ENCODE measurements at places on chromosomes 6 and 20.

DNA sequence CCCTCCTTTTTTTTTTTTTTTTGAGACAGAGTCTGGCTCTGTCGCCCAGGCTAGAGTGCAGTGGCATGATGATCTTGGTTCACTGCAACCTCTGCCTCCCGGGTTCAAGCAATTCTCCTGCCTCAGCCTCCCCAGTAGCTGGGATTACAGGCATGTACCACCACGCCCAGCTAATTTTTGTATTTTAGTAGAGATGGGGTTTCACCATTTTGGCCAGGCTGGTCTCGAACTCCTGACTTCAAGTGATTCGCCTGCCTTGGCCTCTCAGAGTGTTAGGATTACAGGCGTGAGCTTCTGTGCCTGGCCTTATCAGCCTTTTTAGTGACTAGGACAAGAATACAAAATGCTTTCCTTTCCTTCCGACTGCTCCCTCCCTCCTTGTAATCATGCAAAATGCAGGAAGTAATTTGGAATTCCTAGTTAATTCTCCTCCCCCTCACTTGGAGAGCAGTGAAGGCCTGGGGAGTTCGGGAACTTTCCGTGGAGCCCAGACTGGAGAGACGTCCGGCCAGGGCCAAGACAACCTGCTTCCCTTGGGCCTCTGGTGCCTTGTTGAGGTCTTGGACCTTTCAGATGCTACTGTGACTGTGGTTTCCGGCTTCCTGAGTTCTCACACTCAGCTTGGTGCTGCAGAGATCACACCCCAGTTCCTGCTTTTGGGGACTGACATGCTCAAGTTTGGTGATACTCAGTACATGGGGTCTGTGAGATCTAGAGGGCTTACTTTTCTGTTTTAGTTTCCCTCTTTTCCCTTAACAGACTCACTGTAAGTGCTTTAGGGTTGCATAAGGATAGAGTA lies 3.9 kb upstream of the PHF20 start:
- DNase-seq, result peak; percentile 76

GRCh38 chr6:105886066-105886813 lies 199.9 kb upstream of the PRDM1 start:
- no peak for DNase-seq

DNA sequence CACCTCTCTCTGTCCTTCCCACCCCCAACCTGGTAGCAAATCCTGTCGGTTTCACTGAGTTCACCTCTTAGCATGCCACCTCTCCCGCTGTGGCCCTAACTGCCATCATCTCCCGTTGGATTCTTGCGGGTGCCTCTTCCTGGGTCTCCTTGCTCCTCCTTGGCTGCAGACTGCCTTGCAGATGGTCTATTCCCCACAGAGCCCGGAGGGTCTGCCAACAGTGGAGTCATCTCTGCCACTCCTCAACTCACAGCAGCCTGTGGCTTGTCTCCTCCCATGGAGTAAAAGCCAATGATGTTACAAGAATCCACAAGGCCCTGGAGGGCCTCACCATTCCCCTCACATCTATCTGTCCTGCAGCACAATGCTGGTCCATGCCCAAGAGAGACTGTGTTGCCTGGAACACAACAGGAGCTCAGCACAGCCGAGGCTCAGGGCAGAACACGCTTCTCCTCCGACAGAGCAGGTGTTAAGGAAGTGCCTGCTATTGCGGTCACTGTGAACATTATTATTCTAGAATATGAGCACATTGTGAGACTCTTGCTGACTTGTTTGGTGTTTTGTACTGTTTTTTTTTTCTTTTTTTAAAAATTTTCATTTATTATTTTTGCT lies 241.8 kb upstream of the SULF2 start:
- DNase-seq, result no peak

DNA sequence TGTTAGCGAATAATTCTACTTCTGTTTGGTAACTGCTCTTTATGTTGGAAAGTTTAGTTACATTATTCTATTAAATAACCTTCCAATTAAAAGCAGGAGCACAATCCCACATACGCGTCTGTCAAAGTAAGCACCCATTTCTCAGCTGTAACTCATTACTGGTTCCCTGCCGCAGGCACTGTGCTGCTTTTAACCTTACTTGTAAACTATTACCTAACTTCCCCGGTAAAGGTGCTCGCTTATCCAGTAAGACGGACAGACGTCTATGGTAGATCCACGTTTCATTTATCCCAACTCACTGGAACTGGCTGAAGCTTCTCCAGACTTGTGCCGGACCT lies 529 bp upstream of the ENPP4 start:
- DNase-seq, result no peak

DNA sequence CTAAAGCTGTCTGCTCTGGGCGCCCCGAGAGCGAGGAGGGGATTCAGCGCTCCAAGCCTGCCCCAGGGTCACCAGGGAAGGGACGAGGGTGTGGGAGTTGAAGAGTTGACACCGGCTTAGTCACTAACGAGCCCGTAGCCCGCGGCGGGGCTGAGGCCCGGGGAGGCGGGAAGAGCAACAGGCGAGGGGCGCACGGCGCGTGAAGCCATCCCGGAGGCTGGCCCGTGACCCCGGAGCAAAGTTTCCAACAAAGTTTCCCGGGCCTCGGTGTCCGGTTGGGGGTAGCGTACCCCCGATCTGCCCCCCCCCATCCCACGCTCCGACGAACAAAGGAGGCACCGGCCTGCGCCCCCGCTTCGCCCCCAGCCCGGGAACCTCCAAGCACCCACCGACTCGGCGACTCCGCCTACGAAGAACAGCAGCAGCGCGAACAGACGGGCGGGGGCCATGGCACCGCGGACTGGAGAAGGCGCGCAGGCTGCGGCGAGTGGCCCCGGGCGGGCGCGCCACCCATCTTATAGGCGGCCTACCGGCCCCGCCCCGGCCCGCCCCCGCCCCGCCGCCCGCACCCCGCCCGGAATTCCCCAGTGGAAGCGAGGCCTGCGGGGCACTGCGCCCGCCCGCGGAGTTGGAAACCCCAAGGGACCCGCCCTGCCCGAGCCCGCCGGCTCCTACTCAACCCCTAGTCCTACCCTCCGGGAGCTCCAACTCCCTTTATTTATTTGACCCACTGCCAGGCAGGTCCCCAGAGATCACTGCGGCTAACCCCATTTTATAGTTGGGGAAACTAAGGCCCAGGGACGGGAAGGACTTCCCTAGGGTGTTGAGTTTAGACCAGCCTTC lies at the start of gene SDC4:
TSS of gene SDC4 (minus strand) at position 489 of the 843 bp plus-strand sequence. CDS start at position 449, 40 bp downstream.
- DNase-seq, result peak; percentile 73

DNA sequence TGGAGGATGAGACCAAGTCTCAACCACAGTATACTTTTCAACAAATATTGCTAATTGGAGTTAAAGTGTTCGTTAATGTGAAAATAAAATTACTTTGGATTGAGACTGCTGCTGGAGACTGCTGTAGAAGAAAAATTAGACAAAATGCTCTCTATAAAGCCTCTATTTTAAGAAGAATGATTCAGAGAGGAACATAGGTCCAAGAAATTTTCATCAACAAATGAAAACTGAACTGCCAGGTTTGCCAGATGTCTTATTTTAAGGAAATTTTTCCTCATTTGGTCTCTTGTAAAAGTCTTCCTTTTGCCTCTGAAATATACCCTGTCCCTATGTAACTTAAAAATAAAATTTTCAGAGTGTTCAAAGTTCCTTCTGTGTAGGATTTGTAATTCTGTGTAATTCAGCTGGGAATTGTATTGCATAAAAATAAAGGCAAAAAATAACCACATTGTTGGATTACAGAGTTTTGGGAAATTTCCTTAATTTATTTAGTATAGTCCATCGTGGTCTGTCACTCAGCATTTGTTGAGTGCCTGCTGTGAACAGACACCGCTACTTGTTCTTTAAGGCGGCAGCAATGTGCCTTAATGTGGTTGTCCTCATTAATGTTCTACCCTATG lies 27.4 kb downstream of the ANKS1A start:
- no peak for DNase-seq

DNA sequence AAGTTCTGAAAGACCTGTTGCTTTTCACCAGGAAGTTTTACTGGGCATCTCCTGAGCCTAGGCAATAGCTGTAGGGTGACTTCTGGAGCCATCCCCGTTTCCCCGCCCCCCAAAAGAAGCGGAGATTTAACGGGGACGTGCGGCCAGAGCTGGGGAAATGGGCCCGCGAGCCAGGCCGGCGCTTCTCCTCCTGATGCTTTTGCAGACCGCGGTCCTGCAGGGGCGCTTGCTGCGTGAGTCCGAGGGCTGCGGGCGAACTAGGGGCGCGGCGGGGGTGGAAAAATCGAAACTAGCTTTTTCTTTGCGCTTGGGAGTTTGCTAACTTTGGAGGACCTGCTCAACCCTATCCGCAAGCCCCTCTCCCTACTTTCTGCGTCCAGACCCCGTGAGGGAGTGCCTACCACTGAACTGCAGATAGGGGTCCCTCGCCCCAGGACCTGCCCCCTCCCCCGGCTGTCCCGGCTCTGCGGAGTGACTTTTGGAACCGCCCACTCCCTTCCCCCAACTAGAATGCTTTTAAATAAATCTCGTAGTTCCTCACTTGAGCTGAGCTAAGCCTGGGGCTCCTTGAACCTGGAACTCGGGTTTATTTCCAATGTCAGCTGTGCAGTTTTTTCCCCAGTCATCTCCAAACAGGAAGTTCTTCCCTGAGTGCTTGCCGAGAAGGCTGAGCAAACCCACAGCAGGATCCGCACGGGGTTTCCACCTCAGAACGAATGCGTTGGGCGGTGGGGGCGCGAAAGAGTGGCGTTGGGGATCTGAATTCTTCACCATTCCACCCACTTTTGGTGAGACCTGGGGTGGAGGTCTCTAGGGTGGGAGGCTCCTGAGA lies at the start of gene HFE:
TSS of gene HFE (plus strand) at position 146 of the 832 bp plus-strand sequence. CDS start at position 158, 12 bp downstream.
- DNase-seq, result peak; percentile 81

DNA sequence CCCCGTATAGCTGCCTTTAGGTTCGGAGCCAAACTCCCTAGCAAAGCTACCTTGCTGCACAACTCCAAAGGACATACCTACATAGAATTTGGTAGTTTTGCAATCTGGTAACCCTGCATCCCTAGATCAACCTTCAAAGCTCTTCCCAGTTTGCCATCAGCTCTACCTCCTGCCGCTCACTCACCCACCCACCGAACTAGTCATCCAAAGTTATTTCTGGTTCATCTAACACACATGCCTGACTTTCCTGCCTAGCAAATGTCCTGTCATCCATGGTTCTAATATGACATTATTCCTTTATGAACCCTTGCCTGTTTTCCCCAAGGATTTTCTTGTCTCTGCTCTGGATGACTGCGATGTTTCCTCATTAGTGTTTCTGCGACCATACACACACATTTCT lies 21.6 kb downstream of the SPAG4 start:
- DNase-seq, result no peak

DNA sequence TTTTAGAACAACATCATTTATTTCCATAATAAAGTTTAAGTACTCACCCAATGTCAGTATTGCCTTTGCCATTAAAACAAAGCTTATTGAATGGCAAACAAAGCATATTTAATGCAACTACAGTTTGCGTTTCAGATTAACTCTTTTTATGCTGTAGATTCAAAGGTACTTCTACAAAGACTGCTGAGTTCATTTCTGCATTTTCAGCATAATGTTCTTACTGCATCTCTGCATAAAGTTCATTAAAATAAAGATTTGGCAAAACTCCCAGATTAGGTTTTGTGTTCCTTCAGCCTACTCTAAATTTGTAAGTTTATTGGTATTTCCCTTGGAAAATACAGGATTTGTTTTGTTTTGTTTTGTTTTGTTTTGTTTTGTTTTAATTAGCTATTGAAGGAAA lies 359.4 kb downstream of the ADGRB3 start:
- no peak for DNase-seq

GRCh38 chr6:160305926-160306713 lies 42.1 kb upstream of the SLC22A3 start:
- no peak for DNase-seq

GRCh38 chr20:7362601-7363000 lies 577.7 kb downstream of the HAO1 start:
- no peak for DNase-seq

DNA sequence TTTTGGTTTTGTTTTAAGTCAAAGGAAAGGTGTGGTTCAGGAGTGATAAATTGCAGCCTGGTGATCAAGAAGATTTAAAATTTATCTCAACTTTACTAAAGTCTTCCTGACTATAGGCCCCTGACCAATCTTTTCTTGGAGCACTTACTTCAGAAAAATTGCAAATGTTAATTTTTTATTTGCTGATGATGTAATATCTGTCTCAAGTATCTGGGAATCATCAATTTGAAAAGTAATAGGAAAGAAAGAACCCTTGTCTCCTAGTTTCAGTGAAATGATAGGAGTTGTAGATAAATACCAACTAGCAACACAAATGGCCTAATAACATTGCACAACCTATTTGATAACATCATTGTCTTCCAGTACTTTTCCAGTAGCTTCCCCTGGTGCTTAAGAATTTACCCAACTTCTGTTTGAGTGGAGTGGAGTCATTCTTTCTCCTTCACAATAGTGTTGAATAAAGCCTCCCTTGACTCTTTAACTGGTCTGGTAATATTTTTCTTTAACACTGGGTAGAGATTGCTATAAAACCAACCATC lies 648.3 kb upstream of the ADGRB3 start:
- no peak for DNase-seq

Data from femur (tissue), 1 donor.